Naive thymus-derived CD8-positive, alpha-beta T cell (primary cell): ENCODE measurements at places on chromosomes 11 and 22.

GRCh38 chr11:61034111-61034510, 62.6 kb downstream of the CD6 start:
- no peak for DNase-seq

GRCh38 chr11:6202041-6202440, 3.0 kb downstream of the OR52W1 start:
- no peak for DNase-seq

- no peak for DNase-seq
Measured at GRCh38 chr11:99513368-99513767, 492.6 kb downstream of the CNTN5 start.

- DNase-seq, result no peak
Measured at GRCh38 chr11:76654298-76654851, 16.2 kb downstream of the LRRC32 start.

DNA sequence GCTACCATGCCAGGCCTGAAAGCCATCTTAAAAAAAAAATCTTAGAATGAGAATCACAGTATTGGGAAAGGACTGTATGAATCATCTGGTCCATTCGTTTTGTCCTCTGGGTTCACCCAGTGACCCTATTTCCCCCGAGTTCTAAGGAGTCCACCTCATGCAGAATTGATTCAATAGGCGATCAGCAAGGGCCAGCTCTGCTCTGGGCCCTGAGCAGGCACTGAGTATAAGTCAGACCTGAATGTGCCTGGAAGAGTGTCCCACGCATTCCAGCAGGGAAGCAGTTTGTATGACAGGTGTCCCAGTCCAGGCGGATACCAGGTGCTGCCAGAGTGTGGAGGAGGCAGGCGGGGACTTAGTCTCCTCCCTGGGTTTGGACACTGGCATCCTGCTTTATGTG, 883 bp upstream of the HMOX1 start:
- no peak for DNase-seq

DNA sequence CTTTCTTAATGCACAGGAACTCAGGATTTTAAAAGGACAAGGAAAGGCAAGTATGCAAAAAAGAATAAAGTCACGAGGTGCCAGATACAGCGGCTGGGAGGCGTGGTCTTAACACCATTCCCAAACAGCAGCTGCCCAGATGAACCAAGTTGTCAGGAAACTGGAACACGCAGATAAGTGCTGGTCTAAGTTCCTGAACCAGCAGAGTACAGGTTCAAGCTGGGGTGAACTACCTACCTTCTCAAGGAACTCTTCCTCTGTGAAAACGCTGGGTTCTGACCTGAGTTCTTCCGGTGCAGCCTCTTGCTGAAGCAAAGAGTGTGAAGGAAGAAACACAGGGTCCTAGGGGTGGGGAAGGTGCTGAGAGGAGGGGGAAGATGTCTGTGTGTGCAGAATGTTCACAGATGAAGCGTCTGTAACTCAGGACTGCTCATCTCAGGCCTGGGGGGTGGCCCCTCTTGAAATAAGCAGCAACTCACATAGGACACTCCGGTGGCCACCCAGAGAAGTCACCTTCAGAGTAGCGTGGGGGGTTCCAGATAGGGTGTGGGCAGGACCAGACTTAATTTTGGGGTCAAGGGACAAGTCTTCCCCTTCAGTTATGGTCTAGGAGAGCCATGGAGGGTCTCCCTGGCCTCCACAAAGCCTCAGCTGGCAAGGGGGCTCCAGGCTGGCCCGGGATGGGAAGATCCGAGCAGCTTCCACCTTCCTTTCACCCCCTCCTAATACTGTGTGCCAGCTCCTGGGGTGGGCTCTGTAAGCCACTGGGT, 3.2 kb downstream of the TPST2 start:
- no peak for DNase-seq

- no peak for DNase-seq
Measured at GRCh38 chr11:27348340-27348873, 14.6 kb downstream of the CCDC34 start.

- no peak for DNase-seq
Measured at GRCh38 chr11:76621466-76621865, 49.1 kb downstream of the LRRC32 start.
